Activated naive CD8-positive, alpha-beta T cell treated with anti-CD3 and anti-CD28 coated beads, Interleukin-2, amount 10 ng/mL, durations not matched to agents 7 days and 5 days (primary cell): ENCODE measurements at places on chromosomes 1 and 21.

DNA sequence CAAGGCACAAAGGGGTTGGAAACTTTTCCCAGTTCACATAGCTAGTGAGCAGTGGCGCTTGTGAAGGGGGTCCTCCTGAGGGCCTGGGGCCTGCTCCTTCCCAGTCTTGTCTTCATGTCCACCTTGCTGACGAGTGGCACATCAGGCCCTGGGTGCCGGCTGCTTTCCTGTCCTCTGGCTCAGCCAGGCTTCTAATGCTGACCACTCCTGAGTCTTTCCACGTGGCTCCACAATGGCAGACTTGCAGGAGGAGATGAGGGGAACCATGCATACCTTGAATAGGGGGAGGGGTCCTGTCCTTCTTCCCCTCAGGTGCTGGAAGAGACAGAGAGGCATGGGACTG is 38.7 kb downstream of the MAPKAPK2 start:
- H3K4me1 ChIP-seq: peaks cover 35% of the 10 kb centered on the region
- no peak for DNase-seq

DNA sequence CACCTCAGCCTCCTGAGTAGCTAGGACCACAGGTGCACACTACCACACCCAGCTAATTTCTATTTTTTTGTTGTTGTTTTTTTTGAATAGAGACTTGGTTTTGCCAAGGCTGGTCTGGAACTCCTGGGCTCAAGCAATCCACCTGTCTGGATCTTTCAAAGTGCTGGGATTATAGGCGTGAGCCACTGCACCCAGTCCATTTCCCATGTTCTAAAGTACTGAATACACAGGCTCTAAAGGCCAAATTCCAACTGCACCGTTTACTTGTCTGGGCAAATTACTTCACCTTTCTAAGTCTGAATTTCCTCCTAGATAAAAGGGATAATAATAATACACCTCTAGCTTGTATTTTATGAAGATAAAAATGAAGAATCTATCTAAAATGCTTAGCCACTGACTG is 39.6 kb downstream of the FRRS1 start:
- no peak for DNase-seq
- H3K36me3 ChIP-seq: peaks cover 5% of the 10 kb centered on the region
- H3K27ac ChIP-seq: no peak overlapping the region
- H3K27me3 ChIP-seq: no peaks in the 10 kb centered on the region
- H3K4me1 ChIP-seq: no peaks in the 10 kb centered on the region

DNA sequence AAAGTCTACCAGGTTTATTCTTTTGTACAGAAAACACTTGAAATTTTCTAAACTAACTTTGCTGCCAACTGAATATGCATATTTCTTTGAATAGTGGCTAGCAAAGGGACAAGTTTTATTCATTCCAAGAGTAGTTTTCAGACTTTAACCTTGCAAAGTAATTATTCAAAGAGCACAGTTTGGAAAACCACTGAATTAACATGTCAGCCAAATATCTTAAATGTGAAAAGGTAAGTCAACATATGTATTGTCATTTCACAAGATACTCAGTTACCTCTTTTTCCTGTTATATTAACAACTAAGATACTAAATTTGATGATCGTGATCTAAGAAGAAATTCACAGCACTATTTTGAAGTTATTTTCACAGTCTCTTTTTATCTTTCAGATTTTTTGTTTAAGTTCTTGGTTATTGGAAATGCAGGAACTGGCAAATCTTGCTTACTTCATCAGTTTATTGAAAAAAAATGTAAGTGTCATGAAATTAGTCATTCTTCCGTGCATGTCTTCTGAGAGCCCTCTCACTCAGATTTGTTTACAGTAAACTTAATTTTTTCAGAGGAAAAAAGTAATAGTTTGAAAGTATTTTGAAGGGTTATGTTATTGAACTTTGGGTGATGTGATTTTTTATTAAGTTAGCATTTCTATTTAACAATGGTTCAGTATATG is 15.3 kb downstream of the RAB4A start:
- H3K27me3 ChIP-seq: no peaks in the 10 kb centered on the region
- peaks cover 7% of the 10 kb centered on the region for H3K4me1 ChIP-seq
- H3K36me3 ChIP-seq: peaks cover 44% of the 10 kb centered on the region
- H3K4me3 ChIP-seq: no peak overlapping the region

DNA sequence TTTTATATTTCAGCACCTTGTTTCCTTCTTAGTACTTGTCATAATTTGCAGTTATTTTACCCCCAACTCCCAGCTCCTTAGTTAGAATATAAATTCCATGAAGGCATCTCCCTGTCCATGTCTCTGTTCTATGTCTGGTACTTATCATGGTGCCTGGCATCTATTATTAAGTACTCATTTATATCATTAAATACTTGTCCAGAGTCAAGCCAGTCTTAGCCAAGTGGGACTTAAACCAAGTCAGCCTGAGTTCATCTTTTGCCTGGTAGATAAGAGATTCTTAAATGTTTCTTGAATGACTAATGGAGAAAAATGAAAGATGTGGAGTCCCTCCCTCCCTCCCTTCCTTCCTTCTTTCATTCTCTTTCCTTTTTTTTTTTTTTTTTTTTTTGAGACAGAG is 9.4 kb downstream of the SLC25A44 start:
- no peak overlapping the region for H3K27ac ChIP-seq
- no peak overlapping the region for H3K4me3 ChIP-seq
- DNase-seq: no peak
- peaks cover 24% of the 10 kb centered on the region for H3K4me1 ChIP-seq
- H3K36me3 ChIP-seq: peaks cover 23% of the 10 kb centered on the region

GRCh38 chr1:201551877-201552731 is 13.2 kb downstream of the NAV1 start:
- H3K4me1 ChIP-seq: peaks cover 6% of the 10 kb centered on the region
- H3K27ac ChIP-seq: no peak overlapping the region
- H3K36me3 ChIP-seq: no peaks in the 10 kb centered on the region
- no peak overlapping the region for H3K4me3 ChIP-seq
